Erythroblast (primary cell): ENCODE measurements at places on chromosomes 2 and 18.
A peak's percentile ranks its signal among the peaks of the same experiment; 100 is the strongest.

GRCh38 chr2:147033044-147033443 lies 811.8 kb upstream of the ACVR2A start:
- no peak for DNase-seq

- no peak for DNase-seq
Measured at GRCh38 chr2:236498369-236498768, 71.3 kb upstream of the ACKR3 start.

GRCh38 chr2:23083966-23084365 lies 301.0 kb upstream of the KLHL29 start:
- DNase-seq: no peak

DNA sequence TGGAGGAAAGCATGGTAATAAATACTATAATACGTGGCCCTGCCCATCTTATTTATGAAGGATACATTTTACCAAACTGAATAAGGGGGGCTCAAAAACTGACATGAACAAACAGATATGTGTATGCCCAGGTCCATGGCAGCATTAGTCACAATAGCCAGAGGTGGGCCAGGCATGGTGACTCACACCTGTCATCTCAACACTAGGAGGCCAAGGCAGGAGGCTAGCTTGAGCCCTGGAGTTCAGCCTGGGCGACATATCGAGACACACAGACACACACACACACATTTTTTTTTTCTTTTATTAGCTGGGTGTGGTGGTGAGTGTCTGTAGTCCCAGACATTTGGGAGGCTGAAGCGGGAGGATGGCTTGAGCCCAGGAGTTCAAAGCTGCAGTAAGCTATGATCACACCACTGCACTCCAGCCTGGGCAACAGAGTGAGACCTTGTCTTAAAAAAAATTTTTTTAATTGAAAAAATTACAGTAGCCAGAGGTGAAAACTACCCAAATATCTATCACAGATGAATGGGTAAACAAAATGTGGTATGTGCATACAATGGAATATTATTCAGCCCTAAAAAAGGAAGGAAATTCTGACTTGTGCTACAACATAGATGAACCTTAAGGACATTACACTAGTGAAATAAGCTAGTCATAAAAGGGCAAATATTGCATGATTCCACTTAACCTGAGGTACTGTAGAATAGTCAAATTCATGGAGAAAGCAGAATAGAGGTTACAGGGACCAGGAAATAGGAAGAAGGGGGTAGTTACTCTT lies 8.0 kb downstream of the ATP8B1 start:
- DNase-seq: no peak

DNA sequence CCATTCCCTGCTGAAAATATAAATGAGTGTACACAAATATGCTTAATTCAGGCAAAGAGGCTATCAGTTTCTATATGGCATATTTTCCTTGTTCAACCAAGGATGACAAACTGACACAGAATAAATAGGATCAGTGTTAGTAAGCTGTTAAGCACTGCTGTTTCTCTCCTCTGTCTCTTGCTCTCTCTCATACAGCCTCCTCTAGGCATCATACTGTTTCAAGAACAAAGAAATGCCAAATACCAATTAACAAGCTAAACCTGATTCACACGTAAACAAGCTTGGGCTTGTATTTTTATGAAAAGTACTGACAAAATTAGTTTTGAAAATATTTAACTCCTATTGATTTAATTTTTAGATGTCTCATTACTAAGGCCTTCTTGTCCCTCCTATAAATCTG lies 1027.2 kb upstream of the ACVR2A start:
- DNase-seq: no peak

DNA sequence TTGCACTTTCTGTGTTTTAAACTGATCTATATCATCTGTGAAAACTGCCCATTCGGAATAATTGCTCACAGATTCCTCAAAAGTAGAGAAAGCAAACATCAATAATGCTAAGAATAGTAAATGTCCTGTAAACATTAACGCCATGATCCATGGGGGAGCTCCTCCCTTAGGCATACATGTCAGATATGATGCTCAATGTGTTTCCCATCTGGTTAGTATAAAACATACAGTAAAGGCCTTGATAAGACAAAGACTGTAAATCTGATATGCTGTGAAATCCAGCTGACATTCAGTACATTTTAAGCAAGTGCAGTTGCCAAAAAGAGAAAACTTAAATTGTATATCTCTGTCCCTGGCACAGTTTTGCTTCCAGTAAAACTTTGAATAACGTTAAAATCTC lies 2.1 kb downstream of the DSEL start:
- no peak for DNase-seq

DNA sequence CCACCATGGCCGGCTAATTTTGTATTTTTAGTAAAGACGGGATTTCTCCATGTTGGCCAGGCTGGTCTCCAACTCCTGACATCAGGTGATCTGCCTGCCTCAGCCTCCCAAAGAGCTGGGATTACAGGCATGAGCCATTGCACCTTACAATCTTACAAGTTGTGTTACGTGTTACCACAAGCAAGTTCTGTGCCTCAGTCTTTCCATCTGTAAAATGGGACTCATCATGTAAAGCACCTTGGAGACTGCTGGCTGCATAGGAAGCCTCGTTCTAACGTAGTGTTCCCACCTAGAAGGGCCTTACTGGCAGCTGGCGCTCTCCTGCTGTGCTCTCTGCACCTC lies 10.0 kb downstream of the DNAJB2 start:
- DNase-seq: no peak

GRCh38 chr2:24924732-24925131 lies 4.7 kb upstream of the ADCY3 start:
- peak; percentile 32 for DNase-seq

DNA sequence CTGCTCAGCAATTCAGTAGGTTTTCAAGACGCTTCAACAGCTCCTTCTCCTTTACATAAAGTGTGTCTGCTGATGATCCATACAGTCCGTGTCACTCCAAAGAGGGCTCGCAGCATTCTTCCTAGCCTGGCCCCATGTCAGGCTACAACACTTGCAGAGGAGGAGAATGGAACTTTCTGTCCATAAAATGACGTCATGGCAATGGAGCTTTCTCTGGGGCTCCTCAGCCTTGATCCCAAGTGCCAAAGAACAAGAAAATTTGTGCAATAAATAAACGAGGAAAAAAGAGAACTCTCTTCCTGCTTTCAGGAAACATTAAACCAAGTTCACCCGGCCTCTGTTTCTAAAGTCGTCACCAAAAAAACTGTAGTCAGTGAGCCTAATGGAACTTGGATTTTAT lies 199.5 kb upstream of the MEIS1 start:
- no peak for DNase-seq

DNA sequence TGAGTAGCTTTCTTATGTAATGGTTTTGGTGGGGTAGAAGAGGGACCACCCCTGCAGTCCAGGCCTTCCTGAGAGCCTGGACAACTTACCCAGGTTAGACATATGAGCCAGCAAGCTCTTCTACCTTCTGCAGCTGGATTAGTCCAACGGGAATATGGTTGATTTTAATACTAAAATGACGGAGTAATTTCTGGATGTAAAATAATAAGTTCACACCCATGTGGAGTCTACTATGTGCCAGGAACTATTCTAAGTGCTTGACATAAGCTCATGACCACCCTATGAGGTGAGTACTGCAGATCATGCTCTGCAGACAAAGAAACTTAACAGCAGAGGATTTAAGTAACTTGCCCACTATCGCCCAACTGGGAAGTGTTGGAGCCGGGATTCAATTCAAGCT lies 45.5 kb downstream of the DPP4 start:
- no peak for DNase-seq

- DNase-seq: no peak
Measured at GRCh38 chr18:39946623-39947061, 2008.4 kb upstream of the PIK3C3 start.

GRCh38 chr2:227545990-227546389 lies 52.7 kb upstream of the SCYGR2 start:
- DNase-seq: peak; percentile 34

DNA sequence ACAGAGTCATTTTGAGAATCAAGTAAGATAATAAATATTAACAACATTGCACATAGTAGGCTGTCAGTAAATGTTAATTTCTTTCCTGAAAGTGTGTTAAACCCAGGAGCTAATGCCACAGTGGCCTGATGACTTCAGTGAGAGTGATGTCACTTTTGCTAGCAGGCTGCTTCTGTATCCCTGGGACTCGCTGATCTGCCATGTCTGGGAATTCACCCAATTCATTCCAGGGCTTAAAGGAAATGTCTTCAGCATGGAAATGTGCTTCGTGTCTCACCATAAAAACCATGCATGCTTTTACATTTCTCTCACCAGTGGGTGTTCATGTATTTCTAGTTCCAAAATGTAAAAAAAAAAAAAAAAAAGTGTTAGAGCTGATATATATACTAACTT lies 56.8 kb upstream of the MAPRE3 start:
- no peak for DNase-seq

DNA sequence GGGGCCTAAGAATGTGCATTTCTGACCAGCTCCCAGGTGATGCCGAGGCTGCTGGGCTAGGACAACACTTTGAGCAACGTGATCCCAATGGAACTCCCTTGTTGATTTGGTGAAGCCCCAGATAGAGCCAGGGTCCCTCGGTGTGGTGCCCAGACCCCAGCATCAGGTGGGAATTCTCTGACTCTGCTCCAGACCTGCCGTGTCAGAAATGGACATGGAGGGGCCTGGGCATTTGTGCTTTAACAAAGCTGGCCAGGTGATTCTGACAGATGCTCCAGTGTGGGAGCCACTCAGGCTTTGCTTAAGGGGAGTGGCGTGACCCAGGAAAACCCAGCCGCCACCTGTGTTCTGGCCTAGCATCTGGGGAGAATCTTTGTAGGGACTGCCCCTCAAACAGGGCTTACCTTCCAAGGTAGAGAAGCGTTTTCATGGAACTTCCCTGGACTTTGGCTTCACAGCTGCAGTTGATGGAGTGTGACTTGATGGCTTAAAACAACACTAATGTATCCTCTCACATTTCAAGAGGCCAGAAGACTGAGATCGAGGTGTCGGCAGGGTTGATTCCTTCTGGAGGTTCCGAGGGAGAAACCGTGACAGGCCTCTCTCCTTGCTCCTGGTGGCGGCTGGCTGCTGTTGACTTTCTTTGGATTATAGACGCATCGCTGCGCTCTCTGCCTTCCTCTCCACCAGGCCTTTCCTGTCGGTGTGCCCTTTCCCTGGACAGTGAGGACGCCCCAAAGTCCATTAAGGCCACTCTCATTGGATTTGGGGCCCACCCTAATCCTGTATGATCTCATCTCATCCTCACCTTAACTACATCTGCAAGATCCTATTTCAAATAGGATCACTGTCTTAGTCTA lies 57.0 kb upstream of the HDAC4 start:
- DNase-seq: no peak

DNA sequence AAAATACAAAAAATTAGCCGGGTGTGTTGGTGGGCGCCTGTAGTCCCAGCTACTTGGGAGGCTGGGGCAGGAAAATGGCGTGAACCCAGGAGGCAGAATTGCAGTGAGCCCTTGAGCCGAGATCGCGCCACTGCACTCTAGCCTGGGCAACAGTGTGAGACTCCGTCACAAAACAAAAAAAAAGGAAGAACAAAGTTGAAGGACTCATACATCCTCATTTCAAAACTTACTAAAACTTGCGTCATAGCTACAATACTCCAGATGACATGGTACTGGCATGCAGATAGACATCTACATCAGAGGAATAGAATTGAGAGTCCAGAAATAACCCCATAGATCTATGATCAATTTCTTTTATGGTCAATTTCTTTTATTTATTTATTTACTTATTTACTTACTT lies 13.6 kb upstream of the CYP27C1 start:
- DNase-seq: no peak

GRCh38 chr2:200399636-200400035 lies 93.1 kb downstream of the SPATS2L start:
- DNase-seq: no peak

- DNase-seq: no peak
Measured at GRCh38 chr18:7889515-7889914, 322.4 kb downstream of the PTPRM start.

DNA sequence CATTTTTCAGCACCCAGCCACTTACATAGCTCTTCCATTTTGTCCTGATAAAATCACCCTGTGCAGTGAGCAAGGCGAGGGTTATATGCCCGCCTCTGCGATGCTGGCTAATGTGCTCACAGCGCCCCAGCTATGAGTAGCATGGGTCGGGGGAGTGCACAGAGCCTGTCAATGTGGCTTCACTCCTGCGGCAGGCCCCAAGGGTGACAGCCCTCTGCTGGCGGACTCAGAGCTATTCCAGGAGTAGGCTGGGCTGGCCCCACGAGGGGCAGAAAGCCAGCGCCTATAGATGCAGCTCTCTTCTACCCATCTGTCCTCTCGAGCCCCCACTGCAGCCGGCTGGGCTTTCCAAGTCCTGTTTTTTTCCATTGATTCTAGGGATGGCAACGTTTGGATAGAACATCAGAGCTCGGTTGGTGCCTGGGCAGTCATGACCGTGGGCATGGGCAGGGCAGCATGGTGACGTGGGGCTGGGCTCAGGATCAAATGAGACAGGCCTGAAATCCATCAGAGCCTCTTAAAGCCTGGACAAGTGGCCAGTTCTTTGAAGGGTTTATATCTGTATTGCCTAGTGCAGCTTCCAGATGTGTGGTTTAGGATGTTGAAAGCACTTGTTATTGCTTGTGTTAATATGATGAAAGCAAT lies 134.7 kb downstream of the MCFD2 start:
- no peak for DNase-seq

DNA sequence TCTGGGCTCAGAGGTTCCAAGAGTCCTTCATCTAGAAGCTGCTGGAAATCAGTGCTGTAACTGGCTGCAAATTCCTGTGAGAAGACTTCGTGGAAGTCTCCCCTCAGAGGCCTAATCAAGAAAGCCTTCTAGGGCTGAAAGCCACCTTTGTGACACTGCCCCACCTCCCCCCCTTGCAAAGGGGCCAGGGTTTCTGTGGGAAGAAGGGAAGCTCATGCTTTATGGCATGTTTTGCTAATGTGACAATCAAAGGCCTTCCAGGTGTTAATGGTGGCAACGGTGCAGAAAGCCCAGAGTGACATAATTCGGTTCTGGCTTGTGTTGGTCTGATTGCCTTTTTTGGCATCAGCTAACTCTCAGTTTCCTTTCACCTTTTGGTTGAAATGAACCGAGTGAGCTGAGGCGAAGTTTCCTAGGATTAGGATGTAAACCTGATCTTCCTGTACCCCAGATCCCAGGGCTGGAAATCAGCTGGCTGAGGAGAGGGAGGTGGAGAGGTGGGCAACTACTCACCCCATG lies 126.9 kb upstream of the TRIB2 start:
- DNase-seq: no peak

GRCh38 chr2:171253900-171254650 lies 93.4 kb upstream of the TLK1 start:
- no peak for DNase-seq
